ENCODE measurements at places on chromosomes 6 and 20.

GRCh38 chr6:39419607-39420006 is 97.1 kb upstream of the KCNK16 start:
- no peak for DNase-seq

DNA sequence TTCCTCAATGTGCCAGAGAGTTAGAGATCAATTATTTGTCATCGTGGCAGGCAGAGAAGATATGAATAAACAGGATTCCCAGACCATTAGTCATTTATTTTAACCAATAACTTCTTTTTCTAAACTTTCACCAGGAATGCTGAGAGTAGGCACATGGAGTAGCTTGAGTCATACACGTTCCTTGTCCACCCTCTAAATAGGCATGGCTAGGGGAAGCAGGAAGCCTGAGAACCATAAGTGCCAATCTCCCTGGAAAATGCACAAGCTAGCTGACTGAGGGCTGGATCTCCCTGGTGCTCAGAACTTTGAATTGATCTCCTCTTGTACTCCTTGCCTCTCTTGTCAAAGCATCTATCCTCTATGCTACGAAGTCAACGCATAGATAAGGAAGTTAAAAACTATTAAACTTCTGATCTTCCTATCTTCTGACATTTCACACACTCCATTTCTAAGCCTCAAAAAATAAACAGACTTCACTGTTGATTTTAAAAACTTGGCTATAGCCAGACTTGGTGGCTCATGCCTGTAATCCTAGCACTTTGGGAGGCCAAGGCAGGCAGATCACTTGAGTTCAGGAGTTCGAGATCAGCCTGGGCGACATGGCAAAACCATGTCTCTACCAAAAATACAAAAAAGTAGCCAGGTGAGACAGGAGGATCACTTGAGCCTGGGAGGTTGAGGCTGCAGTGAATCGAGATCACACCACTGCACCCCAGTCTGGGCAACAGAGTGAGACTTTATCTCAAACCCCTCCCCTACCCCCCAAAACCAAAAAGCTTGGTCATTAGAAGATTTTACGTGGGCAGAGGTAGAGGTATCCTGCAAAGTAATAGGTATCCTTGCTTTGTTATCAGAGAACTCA is 11.8 kb downstream of the ADTRP start:
- DNase-seq: no peak

- DNase-seq: no peak
Observed at GRCh38 chr6:139187489-139187888, 52.6 kb downstream of the HECA start.

DNA sequence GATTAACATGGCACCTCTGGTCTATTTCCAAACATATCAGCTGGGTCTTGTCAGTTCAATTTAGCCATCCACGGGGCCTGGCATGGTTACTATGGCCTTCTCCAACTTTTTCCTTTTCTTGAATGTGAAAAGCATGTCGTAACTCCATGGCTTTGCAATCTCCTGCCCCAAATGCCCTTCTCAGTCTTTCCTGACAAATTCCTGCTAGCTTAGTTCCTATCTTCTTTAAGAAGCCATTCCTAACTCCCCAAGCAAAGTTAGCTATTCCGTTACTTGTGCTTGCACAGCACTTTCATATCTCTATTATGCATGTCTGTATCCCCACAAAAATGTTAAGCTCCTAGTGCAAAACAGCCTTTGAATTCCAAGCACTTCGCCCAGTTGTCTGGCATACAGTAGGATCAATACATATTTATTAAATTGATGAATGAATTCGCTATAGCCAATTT is 105.6 kb downstream of the AIG1 start:
- DNase-seq: no peak

DNA sequence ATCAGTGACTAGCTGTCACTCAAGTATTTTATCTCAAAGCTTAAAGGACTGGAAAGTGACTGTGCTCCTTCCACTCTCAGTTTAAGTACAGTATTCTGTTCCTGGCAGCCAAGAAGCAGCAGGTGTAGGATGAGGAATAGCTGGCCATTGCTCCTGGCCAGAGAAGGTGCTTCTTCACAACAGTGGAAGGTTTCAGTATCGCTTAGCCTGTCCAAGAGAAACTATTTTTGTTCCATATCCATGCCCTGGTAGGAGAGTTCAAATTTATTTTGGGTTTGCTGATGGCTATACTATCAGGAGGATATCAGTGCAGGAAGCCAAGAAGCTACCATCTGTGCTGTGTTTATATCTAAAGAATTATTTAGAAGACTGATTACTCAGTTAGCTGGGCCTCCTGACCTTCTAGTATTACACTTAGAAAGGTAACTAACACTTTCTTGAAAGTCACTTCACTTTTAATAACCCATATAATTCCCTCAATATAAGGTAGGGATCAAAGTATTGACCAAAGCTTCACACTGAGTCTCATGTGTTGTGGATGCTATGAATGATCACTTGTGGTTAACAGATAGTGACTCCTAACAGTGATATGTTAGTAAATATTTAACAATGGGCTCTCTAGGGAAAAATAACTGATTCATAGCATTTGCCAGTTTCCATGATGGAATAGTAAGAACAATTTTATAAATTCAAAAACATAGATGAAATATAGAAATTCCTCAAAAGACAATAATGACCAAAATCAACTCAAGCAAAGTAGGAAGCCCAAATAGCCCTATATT is 99.9 kb downstream of the AIG1 start:
- DNase-seq: no peak

- no peak for DNase-seq
Observed at GRCh38 chr20:34771680-34772081, 53.8 kb downstream of the NCOA6 start.

DNA sequence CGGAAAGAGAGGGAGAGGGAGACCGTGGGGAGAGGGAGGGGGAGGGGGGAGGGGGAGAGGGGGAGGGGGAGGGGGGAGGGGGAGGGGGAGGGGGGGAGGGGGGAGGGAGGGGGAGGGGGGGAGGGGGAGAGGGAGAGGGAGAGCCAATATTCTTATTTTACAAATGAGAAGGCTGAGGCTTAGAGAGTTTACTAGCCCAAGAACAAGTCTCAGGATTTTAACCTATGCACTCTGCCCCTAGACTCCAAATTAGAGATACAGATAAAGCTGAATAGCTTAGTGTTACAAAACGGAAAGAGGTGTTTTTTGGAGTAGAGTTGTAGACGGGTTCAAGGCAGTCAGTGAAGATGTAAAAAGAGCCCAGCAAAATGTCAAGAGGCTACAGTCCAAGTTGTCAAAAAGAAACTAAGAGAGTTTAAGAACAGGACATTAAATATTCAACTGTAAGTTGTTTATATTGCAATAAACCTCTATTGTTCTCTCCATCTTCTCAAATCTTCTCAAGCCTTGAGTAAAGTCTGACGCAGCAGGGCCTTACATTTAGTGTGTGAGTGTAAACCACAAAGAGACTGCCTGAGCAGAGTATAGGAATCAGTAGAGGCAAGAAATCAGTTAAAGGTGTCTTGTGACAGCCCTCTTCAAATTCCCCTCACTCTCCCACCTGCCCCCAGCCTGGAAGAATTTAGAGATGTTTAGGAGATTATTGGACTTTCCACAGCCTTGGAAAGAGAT is 34.9 kb upstream of the AKIRIN2 start:
- no peak for DNase-seq

DNA sequence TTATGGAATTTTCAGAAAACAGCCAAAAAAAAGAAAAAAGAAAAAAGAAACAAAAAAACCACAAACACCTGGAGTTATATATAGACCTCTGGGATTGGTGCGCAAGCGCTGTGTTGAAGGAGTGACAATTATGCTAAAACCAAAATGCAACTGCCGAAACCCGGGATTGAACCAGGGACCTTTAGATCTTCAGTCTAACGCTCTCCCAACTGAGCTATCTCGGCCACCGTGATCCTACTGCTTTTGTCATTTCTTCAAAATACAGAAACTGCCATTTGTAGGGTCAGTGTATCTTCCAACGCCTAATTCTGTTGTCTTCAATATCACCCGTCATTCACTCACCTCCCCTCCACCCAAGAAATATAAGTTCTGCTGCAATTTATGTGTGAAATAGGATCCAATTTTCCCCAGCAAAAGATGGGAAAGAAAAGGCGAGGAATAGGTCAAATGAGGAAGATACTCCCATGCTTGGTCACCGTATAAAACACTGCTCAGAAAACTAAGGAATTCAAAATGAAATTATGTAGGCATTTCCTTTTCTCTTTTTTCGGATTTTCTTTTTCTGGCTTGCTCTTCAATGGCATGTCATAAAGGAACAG is 116.0 kb downstream of the TRIM27 start:
- DNase-seq: peak; percentile 17

DNA sequence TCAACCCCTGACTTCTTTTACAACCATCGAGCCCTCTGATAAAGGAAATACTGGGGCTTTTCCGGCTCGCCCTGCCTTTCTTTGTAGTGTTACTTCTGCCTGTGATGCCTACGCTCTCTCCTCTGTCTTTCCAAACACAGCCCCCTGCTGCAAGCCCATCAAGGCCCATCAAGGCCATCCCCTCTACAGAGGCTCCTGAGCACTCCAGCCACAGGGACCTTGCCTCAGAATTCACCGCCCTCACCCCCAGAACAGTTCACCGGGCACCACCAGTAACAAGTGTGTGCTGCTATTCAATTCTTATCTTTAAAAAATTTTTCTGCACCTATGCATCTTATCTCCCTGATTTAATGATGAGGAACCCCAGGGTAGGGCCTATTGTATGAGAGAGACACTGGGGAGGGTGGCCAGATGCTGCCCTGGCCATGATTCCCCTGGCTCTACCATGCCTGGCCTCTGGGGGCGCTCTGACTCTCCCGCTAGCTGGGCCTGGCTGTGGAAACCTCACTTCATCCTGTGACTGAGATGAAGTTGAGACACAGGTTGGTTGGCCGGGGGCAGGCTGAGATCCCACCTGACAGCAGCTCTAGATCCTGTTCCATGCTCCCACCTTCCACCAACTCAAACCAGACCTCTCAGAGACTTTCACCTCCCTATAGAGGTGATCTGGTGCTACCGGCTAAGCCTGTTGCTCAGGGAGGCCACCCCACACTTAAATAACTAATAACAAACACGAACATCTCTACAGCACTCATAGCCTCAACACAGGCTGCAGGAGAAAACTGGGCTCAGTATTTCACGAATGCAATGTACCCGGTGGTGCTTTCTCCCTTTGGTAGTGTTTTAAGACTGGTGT is 19.2 kb upstream of the GLP1R start:
- peak; percentile 27 for DNase-seq

DNA sequence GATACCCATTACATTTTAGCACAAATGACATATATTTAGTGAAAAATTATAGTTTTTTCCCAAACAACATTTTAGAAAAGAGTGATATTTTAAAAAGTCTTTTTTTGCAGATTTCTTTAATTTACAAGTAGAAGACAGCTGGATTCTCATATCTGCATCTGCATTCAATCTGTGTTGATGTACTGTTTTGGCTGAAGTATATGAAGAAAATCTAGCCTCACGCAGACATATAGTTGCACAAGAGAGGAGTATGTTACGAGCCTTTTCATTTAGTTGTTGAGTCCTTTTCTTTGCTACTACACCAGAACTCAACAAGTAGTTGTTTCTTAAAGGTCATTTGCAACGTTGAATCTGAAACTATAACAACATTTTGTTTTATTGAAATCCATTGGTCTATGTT is 314.3 kb upstream of the SUPT3H start:
- DNase-seq: no peak

DNA sequence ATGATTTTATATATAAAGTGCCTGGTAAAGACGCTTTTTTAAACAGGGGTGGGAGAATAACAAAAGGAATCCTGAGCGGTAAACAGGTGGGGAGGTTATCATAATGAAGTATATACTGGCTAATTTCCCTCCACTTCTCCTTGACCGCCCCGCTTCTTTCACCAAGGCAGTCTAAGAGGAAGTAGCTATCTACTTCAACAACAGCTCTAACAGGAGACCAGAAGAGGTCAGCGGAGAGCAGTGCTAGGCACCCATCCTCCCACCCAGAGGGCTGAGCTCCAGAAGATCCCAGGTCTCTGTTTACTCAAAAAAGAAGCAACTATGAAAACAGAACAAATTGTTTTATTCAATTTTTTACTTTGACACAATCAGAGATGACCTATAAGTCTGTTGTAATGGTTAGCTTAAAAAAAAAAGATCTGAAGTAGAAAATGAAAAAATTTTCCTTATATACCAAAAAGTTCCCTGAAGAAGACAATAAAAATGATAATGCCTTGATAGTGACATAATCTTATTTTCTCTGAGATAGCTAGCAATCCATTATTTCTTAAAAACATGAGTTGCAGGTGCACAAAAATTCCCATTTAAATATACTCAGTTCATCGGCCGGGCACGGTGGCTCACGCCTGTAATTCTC is 141.1 kb downstream of the PDSS2 start:
- no peak for DNase-seq

DNA sequence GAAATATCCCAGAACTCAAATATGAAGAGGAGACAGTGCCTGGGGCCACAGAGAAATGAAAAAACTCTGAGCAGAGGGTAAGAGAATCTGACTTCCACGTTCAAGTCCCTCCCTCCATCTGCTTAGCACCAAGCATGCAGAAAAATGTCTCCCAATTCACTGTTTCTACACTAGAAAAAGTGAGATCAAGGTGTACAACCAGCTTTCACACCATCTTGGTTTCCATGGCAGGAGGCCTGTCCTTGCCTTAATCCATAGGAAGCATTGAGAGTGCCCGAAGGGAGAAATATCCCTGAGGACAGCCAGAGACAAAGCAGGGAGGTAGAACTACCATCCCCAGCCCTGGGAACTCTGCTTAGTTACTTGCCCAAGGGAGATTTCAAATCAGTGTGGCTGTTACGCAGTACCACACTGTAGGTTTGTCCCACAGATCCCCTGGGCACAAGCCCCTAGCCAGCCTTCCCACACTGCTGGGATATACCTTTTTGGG is 82.9 kb downstream of the SCML4 start:
- no peak for DNase-seq

- DNase-seq: no peak
Observed at GRCh38 chr6:97174471-97174870, 108.5 kb downstream of the MMS22L start.

DNA sequence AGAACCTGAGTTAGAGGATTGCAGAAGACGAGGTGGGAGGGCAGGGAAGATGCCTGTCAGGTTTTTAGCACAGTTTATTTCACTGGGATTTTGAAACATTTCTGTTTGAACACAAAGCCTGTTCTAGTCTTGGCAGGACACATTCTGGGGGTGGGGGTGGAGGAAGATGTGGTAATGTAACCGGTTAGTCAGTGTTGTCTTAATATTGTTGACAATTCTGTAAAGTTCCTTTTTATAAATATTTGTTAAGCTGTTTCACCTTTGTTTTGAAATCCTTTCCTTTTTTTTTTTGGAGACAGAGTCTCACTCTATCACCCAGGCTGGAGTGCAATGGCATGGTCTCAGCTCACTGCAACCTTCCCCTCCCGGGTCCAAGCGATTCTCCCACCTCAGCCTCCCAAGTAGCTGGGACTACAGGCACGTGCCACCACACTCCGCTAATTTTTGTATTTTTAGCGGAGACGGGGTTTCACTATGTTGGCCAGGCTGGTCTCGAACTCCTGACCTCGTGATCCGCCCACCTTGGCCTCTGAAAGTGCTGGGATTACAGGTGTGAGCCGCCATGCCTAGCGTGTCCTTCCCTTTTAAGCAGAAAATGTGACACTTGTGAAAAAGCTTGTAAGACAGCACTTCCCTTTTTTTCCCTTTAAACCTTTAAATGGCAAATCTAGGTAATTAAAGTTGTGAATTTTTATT is 20.2 kb downstream of the SLC9A8 start:
- DNase-seq: no peak
